ENCODE measurements at places on chromosomes 11 and 22.
A peak's percentile ranks its signal among the peaks of the same experiment; 100 is the strongest.

DNA sequence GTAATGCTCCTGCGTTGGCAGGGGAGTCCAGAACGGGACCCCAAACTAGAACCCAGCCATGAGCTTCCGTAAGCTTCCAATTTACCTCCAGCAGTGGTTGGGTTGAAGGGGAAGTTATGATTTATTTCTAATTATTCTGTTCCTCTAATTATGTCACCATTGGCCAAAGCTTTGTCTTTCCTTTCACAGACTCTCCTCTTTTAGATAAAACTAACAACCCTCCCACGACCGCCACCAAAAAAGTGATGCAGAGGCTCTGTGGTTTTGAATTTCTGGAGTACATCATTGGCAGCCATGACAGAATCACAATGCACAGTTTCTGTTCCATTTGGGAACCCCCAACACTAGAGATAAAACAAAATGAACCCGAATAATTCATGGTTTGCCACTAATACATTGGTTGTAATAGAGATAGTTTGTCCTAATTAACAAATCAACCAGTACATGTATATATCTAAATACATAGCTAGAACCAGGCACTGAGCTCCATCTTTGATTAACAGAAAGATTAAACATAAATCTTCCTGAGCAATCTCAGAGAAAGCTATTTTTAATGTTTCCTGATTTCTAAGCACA is 64.3 kb downstream of the ETS1 start:
- DNase-seq, result no peak

GRCh38 chr11:122348659-122349409 is 232.8 kb upstream of the BLID start:
- DNase-seq, result no peak

GRCh38 chr11:95571718-95572260 is 217.8 kb downstream of the FAM76B start:
- no peak for DNase-seq

GRCh38 chr11:75246671-75247350 is 6.2 kb downstream of the TPBGL start:
- DNase-seq, result no peak

- peak; percentile 77 for DNase-seq
Observed at GRCh38 chr11:93908689-93909088, 58.3 kb upstream of the VSTM5 start.

DNA sequence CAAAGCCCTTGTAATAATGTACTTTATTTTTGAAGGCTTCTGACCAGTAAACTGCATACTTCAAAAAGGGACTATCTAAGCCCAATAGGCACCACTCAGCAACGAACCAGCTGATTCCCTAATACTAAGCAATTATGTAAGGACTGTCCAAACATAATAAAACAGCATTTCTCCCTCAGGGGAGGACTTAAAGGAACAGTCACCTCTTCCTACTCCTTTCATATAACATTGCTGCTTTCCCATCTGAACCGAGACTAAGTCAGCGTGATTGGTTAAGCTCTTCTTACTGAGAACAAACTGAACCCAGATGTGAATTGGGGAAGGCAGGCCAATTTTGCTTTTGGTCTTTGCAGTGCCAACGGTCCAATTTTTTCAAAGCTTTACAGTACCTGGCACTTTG is 420.0 kb downstream of the METTL15 start:
- DNase-seq, result no peak

All from urothelium cell line (cell line).